ENCODE measurements at places on chromosomes 16 and 17.

GRCh38 chr17:19268611-19269010 lies 31.4 kb downstream of the EPN2 start:
- no peak for DNase-seq

- DNase-seq: no peak
Measured at GRCh38 chr17:73404246-73404645, 92.4 kb upstream of the CDC42EP4 start.

DNA sequence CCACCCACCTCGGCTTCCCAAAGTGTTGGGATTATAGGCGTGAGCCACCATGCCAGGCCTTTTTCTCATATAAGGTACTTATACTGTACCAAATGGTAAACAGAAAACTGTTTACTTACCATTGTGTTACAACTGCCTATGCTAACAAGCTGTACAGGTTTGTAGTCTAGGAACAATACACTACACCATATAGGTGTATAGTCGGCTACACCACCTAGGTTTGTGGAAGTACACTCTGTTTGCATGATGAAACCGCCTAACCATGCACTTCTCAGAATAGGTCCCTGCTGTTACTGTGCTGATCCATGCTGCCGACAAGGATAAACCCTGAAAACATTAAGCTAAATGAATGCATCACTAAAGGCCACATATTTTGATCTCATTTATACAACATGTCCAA lies 18.9 kb downstream of the DNAJA2 start:
- DNase-seq: no peak

GRCh38 chr17:14304773-14305517 lies 4.1 kb downstream of the HS3ST3B1 start:
- no peak for DNase-seq

GRCh38 chr17:63998721-63999679 lies 849 bp downstream of the PRR29 start:
- no peak for DNase-seq
